ENCODE measurements at places on chromosomes 6 and 20. TPM values are rescaled to one million over a fixed set of nuclear protein-coding genes. Genes with fewer than 3 reads are reported as not detected.
A peak's percentile ranks its signal among the peaks of the same experiment; 100 is the strongest.

DNA sequence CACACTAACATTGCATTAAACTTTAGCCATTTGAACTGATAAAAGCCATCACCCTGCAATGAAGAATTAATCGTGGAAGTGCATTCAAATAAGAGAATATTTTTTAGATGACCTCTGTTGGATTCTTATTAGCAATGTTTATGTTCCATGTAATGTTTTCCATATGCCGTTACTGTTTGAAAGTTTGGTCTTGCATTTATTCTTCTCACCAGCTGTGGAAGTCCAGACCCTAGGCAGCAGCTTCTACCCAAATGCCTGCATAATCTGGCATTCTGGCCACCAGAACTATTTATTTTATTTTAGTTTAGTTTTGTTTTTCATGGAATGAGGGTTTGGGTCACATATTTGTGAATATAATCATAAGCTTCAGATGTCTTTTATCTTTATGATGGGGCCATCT is 140.4 kb downstream of the SAMD5 start:
- no peak for DNase-seq
- no peak overlapping the region for H3K4me3 ChIP-seq
- no peaks in the 10 kb centered on the region for H3K27me3 ChIP-seq
- H3K4me1 ChIP-seq = peaks cover 5% of the 10 kb centered on the region
- no peaks in the 10 kb centered on the region for H3K36me3 ChIP-seq
- no peak overlapping the region for H3K27ac ChIP-seq

DNA sequence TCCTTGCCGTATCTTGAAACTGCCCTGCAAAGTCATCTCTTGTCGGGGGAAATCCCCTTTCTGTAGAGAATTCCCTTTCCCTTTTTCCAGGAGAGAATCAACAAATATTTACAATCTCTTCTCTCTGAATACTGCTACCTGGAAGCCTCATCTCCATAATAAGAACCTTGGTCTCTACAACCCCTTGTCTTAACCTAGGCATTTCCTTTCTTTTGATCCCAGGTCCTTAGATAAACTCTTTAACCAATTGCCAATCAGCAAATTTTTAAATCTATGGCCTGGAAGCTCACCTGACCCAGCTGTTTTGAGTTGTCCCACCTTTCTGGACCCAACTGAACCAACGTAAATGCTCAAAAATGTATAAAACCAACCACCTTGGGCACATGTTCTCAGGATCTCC is 30.6 kb upstream of the SEC63 start:
- no peak for DNase-seq
- H3K27ac ChIP-seq = no peak overlapping the region
- H3K4me3 ChIP-seq = no peak overlapping the region
- H3K4me1 ChIP-seq = no peaks in the 10 kb centered on the region
- no peaks in the 10 kb centered on the region for H3K36me3 ChIP-seq

DNA sequence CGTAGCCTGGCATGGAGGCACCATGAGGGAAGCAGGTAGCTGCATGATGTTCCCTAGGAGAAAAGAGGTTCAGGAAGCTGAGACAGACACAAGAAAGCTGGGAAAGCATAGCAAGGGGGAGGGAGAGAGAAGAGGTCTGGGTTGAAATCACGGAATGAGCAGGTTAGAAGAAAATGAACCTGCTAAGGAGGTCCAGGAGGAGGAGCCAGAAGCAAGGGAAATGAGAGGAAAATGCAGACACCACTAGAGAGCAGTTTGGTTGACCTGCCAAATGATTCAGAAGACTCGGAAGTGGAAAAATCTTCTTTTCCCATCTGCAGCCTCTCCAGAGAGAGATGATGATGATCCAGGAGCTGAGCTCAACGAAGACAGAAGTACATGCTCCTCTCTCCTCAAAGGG is 70.9 kb downstream of the VIP start:
- no peaks in the 10 kb centered on the region for H3K36me3 ChIP-seq
- no peak overlapping the region for H3K4me3 ChIP-seq
- no peaks in the 10 kb centered on the region for H3K27me3 ChIP-seq
- DNase-seq = peak; percentile 38
- H3K4me1 ChIP-seq = no peaks in the 10 kb centered on the region

DNA sequence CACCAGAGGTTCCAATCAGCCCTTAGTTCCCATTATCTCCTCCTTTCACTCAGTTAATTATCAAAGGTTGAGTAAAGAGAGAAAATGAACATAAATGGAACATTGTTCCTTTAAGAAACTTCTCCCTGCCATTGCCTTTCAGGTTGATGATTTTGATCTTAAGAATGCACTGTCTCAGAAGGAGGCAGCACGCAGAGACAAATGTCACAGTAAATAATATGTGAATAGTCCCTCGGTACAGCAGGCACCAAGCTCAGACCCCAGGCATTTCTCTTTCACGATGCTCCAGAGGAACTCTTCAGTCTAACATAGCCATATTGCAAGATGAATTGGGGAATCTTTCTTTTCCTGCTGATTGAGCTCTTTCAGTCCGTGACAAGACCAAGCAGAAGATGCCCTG is 435.3 kb upstream of the SPTLC3 start:
- H3K27ac ChIP-seq = no peak overlapping the region
- no peaks in the 10 kb centered on the region for H3K27me3 ChIP-seq
- H3K4me1 ChIP-seq = peaks cover 5% of the 10 kb centered on the region
- no peak for DNase-seq
- no peaks in the 10 kb centered on the region for H3K36me3 ChIP-seq

DNA sequence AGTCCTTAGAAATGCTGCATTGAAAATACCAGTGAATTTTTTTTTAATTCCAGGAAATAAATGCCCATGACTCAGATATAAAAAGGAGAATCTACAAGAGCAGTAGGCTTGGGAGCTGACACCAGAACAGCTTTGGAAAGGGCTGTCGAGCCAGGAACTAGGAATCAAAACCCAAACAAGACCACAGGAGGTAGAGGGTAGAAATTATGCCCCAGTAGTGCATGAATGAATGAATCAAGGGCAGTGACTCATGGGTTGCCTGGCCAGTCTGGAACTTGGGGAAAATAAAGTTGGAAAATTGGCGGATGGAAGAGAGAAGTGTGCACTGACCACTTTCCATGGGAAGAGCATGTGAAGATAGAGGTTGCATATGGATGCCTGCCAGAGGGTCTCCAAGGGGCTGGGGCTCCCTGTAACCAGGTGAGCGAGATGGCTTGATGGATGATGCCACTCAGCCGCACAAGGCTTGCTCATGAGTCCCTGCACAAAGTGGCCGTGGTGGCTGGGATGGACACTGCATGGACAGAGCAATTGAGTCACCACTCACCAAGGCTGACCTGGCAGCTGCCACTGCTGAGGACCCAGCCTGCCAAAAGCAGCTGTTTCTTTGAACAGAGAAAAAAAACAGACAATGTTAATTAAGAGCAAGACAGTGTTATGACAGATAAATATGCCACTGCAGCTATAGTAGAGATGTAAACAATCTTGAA is 15.2 kb upstream of the MCCD1 start:
- no peak for DNase-seq
- H3K27ac ChIP-seq = no peak overlapping the region
- no peaks in the 10 kb centered on the region for H3K36me3 ChIP-seq
- H3K27me3 ChIP-seq = peaks cover 3% of the 10 kb centered on the region
- H3K4me1 ChIP-seq = no peaks in the 10 kb centered on the region

GRCh38 chr20:19466206-19466928 is 253.9 kb downstream of the SLC24A3 start:
- no peaks in the 10 kb centered on the region for H3K36me3 ChIP-seq
- H3K27ac ChIP-seq = no peak overlapping the region
- no peak overlapping the region for H3K4me3 ChIP-seq
- no peaks in the 10 kb centered on the region for H3K27me3 ChIP-seq
- DNase-seq = no peak
- H3K4me1 ChIP-seq = peaks cover 3% of the 10 kb centered on the region

- DNase-seq = no peak
- no peaks in the 10 kb centered on the region for H3K36me3 ChIP-seq
- H3K27me3 ChIP-seq = peaks cover 22% of the 10 kb centered on the region
- peaks cover 3% of the 10 kb centered on the region for H3K4me1 ChIP-seq
- no peak overlapping the region for H3K27ac ChIP-seq
- no peak overlapping the region for H3K4me3 ChIP-seq
These were observed 13.2 kb downstream of the PREX1 start for GRCh38 chr20:48814633-48815032.

DNA sequence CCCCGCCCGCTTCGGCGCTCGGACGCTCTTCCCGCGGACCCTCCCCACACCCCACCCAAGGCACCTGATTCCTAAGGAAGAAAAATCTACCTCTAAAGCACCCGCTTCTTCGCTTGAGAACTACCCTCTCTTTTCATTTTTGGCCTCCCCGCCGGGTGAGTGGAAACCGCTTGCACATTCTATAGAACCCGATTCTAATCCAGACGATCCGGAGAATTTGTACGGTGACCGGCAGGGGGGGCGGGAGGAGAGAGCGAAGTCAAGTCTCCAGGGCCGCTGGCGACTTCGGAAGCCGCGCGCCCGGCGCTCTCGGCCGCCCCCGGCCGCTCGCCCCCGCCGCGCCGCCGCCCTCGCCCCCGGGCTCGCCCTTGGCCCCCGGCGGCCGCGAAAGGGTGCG is at the start of gene RBM24:
Gene RBM24 (plus strand): TSS at position 262 of the 397 bp plus-strand sequence. CDS start 221 bp downstream, outside the sequence.
- H3K4me3 ChIP-seq = peak within 1 kb of the TSS; percentile 91
- DNase-seq = peak; percentile 91
- no peaks in the 10 kb centered on the region for H3K36me3 ChIP-seq
- H3K4me1 ChIP-seq = peaks cover 17% of the 10 kb centered on the region
- H3K27ac ChIP-seq = no peak within 1 kb of the TSS

GRCh38 chr20:34058831-34059230 is 53.2 kb downstream of the EIF2S2 start:
- H3K4me3 ChIP-seq = no peak overlapping the region
- no peaks in the 10 kb centered on the region for H3K27me3 ChIP-seq
- no peaks in the 10 kb centered on the region for H3K36me3 ChIP-seq
- DNase-seq = no peak

- no peak overlapping the region for H3K4me3 ChIP-seq
- H3K36me3 ChIP-seq = no peaks in the 10 kb centered on the region
- H3K27ac ChIP-seq = no peak overlapping the region
- H3K4me1 ChIP-seq = no peaks in the 10 kb centered on the region
- H3K27me3 ChIP-seq = no peaks in the 10 kb centered on the region
These were observed 523.4 kb downstream of the TENT5A start for GRCh38 chr6:81228912-81229555.

GRCh38 chr6:29965873-29966601 is 23.7 kb downstream of the HLA-A start:
- DNase-seq = peak; percentile 31
- H3K4me1 ChIP-seq = peaks cover 39% of the 10 kb centered on the region
- peak overlapping the region; percentile 26 for H3K4me3 ChIP-seq
- H3K27ac ChIP-seq = peak overlapping the region; percentile 65

- H3K27me3 ChIP-seq = no peaks in the 10 kb centered on the region
- H3K27ac ChIP-seq = no peak overlapping the region
- peaks cover 14% of the 10 kb centered on the region for H3K4me1 ChIP-seq
- H3K36me3 ChIP-seq = no peaks in the 10 kb centered on the region
- H3K4me3 ChIP-seq = no peak overlapping the region
These were observed 526.0 kb downstream of the UTRN start for GRCh38 chr6:144811140-144811539.

GRCh38 chr20:5136096-5136495 is 9.3 kb downstream of the CDS2 start:
- H3K4me1 ChIP-seq = peaks cover 14% of the 10 kb centered on the region
- H3K27me3 ChIP-seq = no peaks in the 10 kb centered on the region
- H3K36me3 ChIP-seq = no peaks in the 10 kb centered on the region
- no peak overlapping the region for H3K4me3 ChIP-seq
- DNase-seq = peak; percentile 18

DNA sequence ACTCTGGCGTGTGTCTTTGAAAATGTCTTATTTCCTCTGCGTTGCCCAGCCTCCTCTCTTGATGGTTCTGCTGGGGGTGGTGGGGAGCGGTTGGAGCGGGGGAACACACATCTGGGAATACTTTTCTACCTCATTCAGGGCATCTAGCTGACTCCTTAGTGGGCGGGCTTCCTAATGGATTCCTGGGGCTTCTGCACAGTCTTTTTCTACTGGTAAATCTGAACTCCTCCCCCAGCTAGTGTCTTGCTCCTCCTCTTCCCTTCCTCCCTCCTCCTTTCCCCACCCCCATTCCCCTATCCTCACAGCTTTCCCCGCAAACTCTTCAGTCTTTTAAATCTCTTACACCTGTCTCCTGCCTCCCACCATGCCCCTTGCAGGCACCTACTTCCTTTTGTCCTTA is 74.4 kb downstream of the PRL start:
- H3K4me1 ChIP-seq = peaks cover 22% of the 10 kb centered on the region
- peak; percentile 69 for DNase-seq

DNA sequence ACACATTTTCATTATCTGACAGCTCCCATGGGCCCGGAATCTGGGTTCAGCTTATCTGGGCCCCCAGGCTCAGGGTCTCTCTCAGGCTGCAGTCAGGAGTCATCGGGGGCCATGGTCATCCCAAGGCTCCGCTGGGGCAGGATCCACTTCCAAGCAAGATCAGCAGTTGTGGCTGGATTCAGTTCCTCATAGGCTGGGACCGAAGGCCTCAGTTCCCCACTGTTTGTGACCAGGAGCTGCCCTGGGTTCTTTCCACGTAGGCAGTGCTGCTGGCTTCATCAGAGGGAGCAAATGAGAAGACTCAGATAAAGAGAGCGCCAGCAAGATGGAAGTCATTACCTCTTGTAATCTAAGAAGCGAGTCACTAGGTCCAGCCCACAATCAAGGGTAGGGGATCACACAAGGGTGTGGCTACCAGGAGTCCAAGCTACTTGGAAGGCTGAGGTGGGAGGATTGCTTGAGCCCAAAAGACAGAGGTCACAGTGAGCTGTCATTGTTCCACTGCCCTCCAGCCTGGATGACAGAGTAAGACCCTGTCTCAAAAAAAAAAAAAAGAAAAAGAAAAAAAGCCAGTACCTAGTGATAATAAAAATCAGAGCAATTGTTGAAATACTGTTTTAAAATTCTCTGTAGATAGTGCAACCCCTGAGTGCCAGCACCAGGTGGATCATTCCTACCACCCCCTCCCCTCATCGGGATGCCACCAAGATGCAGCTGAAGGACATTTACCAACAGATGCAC is 162.7 kb downstream of the NFATC2 start:
- H3K4me1 ChIP-seq = no peaks in the 10 kb centered on the region
- no peak for DNase-seq

GRCh38 chr20:19540392-19540791 is 217.7 kb upstream of the RIN2 start:
- DNase-seq = no peak
- H3K27ac ChIP-seq = no peak overlapping the region
- no peaks in the 10 kb centered on the region for H3K36me3 ChIP-seq
- H3K4me3 ChIP-seq = no peak overlapping the region

DNA sequence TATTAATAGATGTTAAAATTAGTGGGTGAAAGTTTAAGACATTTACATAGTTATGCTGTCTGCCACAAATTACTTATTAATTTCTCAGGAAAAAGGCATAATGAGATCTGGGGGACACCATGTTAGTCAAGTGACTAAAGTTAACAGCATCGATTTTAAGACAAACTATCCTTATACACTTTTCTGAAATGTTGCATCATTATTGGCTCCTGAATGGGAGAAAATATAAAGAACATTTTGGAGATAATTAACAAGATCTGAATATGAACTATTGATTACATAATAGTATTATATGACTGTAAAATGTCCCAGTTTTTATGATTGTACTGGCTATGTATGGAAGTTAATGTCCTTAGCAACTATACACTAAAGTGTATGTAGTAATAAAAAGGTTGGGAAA is 7.9 kb downstream of the OR2B3 start:
- no peak for DNase-seq
- no peak overlapping the region for H3K4me3 ChIP-seq
- peaks cover 8% of the 10 kb centered on the region for H3K27me3 ChIP-seq
- H3K36me3 ChIP-seq = no peaks in the 10 kb centered on the region
- no peak overlapping the region for H3K27ac ChIP-seq

Gene CCN5
- total RNA-seq = not detected

Gene KIF25
- total RNA-seq = 1.2 TPM

Gene ANKRD6
- total RNA-seq = 36.3 TPM

Gene CAP2
- 18.4 TPM for total RNA-seq

Gene CTAGE9
- not detected for total RNA-seq

Gene CNBD2
- 6.1 TPM for total RNA-seq

Gene RWDD2A
- 8.5 TPM for total RNA-seq

Gene KCNK16
- not detected for total RNA-seq

All from neural progenitor cell (in vitro differentiated cells).